ENCODE measurements at places on chromosomes 3 and 15. TPM values are rescaled to one million over a fixed set of nuclear protein-coding genes. Genes with fewer than 3 reads are reported as not detected.

Gene SLC9C1
- total RNA-seq, result under 0.01 TPM

Gene HYKK
- total RNA-seq, result 1.2 TPM

Gene FMN1
- 3.9 TPM for total RNA-seq

Gene ATP2C1
- 183 TPM for total RNA-seq

Gene CCRL2
- 1.1 TPM for total RNA-seq

Gene LYSMD2
- total RNA-seq, result 21.8 TPM

Gene CSK
- total RNA-seq, result 24.0 TPM

Gene TM4SF18
- 5.6 TPM for total RNA-seq

Gene UBAP1L
- 2.7 TPM for total RNA-seq

Gene CORO2B
- total RNA-seq, result 19.8 TPM

Gene EFCAB12
- total RNA-seq, result 0.16 TPM

Gene LDHAL6B
- not detected for total RNA-seq

Gene SLTM
- total RNA-seq, result 96.1 TPM

Gene EPHB1
- total RNA-seq, result 20.1 TPM

Gene DAZL
- total RNA-seq, result not detected

Gene LINGO1
- 45.7 TPM for total RNA-seq
